ENCODE measurements at places on chromosomes 1 and 21. TPM values are rescaled to one million over a fixed set of nuclear protein-coding genes. Genes with fewer than 3 reads are reported as not detected.

Gene SLFNL1
- total RNA-seq = 0.28 TPM

Gene ZNF648
- not detected for total RNA-seq

Gene KRTAP10-8
- not detected for total RNA-seq

Gene DIRAS3
- total RNA-seq = 5.4 TPM

Gene CD84
- total RNA-seq = not detected

Gene ACTL8
- not detected for total RNA-seq

Gene UBASH3A
- not detected for total RNA-seq

Gene RXFP4
- total RNA-seq = 0.14 TPM

Gene ERICH3
- not detected for total RNA-seq

Gene UTS2
- not detected for total RNA-seq

Gene XCL2
- total RNA-seq = not detected

Gene TSPEAR
- total RNA-seq = not detected

Gene CFAP107
- total RNA-seq = not detected

Gene SPRR5
- total RNA-seq = not detected

Gene FCER1G
- total RNA-seq = 0.26 TPM

Gene PGD
- total RNA-seq = 286 TPM

Gene LCE1D
- not detected for total RNA-seq

Gene PGLYRP4
- total RNA-seq = not detected

Gene TNFRSF18
- total RNA-seq = 0.18 TPM

Gene CCDC185
- total RNA-seq = not detected

Data from pulmonary artery endothelial cell (primary cell).